ENCODE measurements at places on chromosomes 1 and 21.
A peak's percentile ranks its signal among the peaks of the same experiment; 100 is the strongest.

- DNase-seq, result no peak
Observed at GRCh38 chr1:89911191-89911991, 83.5 kb upstream of the ZNF326 start.

- no peak for DNase-seq
Observed at GRCh38 chr1:180281490-180281889, 51.4 kb downstream of the LHX4 start.

GRCh38 chr1:21258331-21259134 lies 31.7 kb downstream of the ECE1 start:
- DNase-seq, result peak; percentile 51

DNA sequence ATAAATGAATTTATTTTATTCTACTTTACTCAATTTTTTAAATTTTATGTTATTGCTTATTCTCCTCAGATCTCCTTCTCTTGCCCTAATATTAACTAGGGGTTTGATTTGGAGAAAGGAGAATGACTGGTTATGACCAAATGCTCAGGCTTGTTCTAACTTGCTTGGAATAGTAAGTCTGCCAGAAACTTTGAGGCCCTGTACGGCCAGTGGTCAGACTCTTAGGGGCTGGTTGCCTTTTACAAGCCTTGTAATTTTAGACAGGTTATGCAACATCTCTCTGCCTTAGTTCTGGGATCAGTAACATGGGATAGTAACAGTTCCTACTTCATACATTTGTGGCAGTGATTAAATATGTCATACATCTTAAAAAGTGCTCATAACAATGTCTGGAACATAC lies 279.5 kb downstream of the DUSP10 start:
- DNase-seq, result no peak

- DNase-seq, result no peak
Observed at GRCh38 chr1:206498685-206499084, 8.6 kb upstream of the RASSF5 start.

DNA sequence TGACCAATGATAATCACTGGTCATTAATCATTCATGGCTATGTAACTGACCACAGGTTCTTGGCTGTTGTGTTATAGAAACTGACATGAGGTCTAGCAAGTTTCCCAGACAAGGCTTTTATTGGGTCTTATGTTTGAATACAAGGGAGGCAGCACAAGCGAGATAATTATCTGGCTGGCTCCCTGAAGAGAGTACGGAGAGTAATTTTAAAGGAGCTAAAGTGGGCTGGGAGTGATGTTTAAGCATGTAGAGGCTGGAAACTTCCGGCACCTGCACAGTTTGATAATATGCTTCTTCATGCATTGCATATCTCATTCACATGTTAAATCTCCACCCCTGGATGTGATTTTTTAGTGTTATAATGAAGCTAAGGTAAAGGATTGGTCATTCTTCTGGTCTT lies 116.2 kb upstream of the KCNK1 start:
- DNase-seq, result no peak

- DNase-seq, result no peak
Observed at GRCh38 chr1:56968878-56969495, 3.2 kb upstream of the C8B start.

GRCh38 chr21:26451081-26451740 lies 121.9 kb downstream of the CYYR1 start:
- DNase-seq, result no peak

DNA sequence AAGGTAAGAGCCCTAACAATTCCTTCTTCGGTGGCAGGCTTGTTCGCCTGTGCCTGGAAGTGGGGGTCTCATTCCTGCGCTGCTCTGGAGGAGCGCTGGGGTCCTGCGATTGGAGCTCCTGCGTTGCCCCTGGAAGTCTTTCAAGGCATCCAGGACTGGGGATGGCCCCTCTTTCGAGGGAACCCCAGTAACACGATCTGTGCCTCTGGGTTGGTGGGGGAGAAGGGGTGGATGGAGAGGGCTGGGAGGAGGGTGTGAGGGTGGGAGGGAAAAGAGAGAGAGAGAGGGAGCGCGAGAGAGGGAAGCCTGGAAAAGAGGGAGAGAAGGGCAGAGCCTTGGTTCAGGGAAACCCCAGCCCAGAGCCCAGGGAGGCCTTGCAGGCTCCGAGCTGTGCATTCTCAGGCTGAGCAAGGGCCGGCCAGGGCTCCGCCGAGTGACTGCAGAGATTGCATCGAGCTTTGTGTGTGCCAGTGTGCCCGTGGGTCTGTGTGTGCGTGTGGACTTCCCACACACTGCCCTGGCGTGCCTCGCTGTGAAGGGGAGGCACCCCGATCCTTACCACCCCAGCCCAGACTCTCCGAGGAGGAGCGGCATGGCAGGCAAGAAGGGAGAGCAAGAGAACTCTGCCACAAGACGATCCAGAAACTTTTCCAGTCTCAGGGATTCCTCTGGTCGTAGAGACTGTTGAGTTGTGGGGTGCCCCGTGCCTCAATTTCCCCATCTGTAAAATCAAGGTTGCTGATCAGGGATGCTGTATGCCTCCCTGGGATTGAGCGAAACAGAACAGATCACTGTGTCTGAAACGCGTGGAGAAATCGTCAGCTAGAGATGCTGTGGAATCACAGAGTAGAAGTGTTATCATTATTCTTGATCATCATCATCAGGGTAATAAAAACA lies 619 bp downstream of the BCL9 start:
- DNase-seq, result no peak

- no peak for DNase-seq
Observed at GRCh38 chr1:57789936-57790335, 366.1 kb upstream of the DAB1 start.

DNA sequence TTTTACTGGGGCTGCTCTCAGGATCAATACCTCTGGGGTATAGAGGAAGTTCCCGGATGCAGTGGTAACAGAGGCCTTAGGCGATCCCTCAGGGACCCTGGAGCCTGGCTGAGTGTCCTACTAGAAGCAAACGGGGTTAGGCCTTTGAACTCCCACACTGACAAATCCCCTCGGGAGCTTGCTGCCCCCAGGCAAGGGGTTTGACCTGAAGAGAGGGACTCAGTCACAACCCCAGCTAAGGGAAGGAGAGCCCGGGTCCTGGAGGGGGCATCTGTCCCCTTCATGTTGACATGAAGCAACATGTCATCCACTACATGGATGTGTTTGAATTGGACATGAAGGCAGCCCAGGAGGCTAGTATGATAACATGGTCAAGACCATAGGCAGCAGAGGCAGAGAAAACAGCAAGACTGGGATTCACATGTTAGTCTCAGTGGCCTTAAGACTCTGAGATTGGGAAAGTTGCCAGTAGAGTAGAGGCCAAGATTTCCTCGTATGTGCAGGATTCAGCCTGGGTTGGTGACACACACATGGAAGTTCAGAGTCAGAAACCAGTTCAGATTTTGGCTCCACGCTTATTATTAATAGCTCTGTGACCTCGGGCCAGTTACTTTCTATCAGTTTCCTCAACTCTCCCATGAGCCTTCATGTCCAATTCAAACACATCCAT lies 101.5 kb downstream of the KCNN3 start:
- no peak for DNase-seq

DNA sequence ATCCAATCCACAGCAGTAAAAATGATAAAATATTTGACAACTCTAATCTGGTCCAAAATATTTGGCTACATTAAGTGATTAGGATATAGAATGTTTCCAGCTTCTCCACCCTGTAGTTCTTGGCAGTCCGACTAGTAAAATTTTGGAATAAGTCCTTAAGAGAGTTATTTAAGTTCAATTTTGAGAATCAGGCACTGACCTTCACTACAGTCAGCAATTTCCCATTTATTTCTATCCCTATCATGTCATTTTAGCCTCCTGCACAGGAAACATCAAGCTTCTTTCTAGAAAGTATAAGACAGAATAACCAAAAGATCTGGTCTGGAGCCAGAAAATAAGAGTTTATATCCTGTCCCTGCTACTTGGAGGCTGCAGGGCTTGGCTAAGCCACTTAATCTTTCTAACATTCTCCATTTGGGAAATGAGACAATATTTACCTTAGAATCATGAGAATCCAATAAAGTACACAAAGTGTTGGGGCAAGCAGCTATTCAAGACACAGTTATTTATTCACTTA lies 162.2 kb downstream of the DPYD start:
- DNase-seq, result no peak

DNA sequence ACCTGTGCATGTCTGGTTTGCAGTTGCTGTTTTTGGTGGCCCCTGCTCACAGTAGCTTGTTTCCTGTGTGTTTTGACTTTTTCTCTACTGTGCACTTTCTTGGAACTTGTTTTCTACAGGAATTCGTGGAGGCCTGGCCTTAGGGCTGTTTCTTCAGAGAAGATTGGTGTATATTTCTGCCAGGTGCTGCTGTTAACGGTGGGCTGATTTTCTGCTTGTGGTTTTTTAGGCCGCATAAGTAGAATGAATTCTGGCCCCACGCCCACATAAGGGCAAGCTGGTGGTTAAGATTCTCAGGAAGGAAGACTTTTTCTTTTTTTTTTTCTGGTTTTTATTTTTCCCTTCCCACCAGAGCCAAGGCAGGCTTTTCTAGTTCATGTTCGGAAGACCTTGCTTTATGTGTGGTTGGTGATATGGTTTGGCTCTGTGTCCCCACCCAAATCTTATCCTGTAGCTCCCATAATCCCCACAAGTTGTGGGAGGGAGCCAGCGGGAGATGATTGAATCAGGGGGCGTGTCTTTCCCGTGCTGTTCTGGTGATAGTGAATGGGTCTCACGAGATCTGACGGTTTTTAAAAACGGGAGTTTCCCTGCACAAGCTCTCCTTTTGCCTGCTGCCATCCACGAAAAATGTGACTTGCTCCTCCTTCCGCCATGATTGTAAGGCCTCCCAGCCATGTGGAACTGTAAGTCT lies 71.5 kb upstream of the DISP3 start:
- DNase-seq, result peak; percentile 23

DNA sequence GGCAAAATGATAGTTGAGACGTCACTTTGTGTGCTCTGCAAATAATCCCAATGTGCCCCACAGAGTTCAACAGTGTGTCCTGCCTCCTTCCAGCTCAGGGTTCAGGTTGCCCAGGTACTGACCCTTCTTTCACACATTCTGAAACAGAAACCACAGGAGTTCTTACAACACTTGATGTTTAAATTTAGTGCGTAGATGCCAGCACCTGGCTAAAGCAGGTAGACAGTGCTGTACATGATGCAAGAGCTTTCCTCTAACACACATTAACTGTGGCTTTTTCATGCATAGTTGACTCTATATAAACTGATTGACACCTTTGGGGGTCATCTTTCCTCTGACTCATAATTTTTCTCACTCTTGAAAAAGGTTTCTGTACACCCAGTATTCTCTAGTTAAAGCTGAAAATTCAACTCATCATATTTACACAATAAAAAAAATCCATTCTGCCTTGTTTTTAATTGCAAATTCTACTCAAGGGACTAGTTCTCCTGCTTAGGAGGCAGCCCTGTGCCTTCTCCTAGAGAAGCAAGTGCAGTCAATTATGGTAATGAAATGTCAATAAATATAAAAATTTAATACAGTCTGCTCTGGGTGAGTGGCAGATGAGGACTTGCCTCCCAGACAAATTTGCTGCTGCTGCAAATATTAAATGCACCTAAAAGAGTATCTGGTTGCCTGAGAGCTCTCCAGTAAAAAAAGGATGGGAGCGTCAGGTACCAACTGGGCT lies 91.4 kb downstream of the NR5A2 start:
- DNase-seq, result no peak

DNA sequence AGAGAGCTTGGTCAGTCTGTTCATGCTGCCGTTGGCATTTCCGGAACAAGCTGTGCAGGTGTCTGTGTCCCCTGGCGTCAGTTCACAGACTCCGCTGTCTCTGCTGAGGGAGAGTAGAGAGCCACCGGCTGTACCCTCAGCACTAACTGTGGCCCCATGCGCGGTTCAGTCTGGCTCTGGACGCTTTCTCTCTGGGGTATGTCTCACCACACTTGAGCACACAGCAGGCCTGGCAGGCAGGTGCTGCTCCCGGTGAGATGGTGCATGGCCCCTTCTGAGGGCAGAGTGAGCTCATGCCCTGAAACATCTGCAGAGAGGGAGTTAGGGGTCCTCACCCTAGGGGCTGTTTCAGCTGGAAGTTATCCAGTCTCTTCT lies 60.0 kb upstream of the TLR5 start:
- DNase-seq, result no peak

DNA sequence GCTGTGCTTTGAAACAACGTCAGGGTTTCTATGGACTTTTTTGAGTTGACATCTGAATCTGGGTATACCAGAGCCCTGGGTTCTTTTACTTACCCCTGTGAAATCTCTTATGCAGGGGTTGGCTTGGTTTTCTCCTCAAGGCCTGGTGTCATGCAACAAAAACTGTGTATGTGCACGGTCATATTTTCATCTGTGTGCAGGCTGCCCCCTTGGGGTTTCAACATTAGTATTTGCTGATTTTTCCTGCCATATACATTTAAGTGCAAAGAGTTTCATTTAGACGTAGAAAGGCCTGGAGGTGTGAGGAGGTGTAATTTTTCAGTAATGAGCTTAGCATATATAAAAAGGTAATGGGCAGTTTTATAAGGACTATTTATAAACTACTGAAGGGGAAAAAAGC lies 22.0 kb upstream of the ZBTB18 start:
- no peak for DNase-seq

GRCh38 chr1:168554603-168555483 lies 11.0 kb upstream of the XCL2 start:
- no peak for DNase-seq

- DNase-seq, result no peak
Observed at GRCh38 chr1:24481843-24482610, 20.6 kb upstream of the RCAN3 start.

- peak; percentile 49 for DNase-seq
Observed at GRCh38 chr1:2585318-2586092, 1.1 kb upstream of the PRXL2B start.

DNA sequence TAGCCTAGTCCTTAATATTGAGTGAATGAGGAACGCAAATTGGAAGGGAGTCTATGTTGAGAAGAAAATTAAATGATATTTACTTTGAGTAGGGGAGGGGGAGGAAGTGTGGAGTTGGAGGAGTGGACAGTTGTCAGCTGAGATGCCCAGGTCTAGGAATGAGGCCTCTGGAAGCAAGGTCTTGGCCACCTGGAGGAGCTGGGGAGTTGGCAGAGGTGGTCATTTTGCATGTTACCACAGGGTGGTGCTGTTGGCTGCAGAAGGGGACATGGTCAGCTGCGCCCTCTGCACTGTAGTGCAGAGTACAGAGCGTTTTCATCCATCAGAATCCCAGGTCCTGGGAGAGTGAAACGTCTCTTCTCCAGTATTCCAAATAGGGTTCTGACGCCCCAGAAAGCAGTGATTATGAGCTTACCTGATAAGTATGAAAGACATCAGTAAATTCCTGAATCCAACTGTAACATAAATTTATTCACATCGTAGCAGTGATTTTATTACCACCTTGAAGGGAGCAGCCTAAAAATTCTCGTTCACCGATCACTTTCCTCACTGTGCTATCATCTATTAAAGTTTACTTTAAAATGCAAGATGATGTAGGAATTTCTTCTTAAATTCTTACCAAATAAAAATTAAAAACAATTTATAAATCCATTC lies 13.8 kb downstream of the PARK7 start:
- DNase-seq, result no peak

Measured in stimulated activated CD8-positive, alpha-beta memory T cell treated with anti-CD3 and anti-CD28 coated beads, Interleukin-2, amount 100 ng/mL, for 48 hours (primary cell).